Activated CD4-positive, CD25-positive, alpha-beta regulatory T cell treated with anti-CD3 and anti-CD28 coated beads, Interleukin-2, amount 50 U/mL, for 16 hours (primary cell): ENCODE measurements at places on chromosomes 5 and 9.

GRCh38 chr9:90840696-90841095, 39.1 kb downstream of the SYK start:
- DNase-seq: no peak

- DNase-seq: no peak
These were observed 154.3 kb downstream of the DENND1A start for GRCh38 chr9:123775289-123776284.

- no peak for DNase-seq
These were observed 34.2 kb upstream of the RASGRF2 start for GRCh38 chr5:80925931-80926330.

DNA sequence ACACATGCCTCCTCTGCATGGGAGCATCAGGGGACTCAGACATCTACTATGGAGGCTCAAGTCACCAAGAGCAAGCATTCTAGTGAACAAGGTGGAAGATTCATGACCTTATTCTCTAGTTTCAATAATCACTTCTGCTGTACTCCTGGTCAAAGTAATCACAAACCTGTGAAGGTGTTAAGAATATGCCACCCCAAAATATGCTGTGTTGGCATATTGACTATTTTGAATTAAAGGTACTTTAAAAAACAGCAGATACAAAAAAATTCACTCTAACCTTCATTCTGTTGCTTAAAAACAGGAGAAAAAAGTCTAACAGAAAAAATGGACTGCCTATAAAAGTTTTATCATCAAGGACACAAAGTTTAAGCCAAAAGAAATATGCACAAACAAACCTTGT, 607.8 kb upstream of the TYRP1 start:
- DNase-seq: no peak

DNA sequence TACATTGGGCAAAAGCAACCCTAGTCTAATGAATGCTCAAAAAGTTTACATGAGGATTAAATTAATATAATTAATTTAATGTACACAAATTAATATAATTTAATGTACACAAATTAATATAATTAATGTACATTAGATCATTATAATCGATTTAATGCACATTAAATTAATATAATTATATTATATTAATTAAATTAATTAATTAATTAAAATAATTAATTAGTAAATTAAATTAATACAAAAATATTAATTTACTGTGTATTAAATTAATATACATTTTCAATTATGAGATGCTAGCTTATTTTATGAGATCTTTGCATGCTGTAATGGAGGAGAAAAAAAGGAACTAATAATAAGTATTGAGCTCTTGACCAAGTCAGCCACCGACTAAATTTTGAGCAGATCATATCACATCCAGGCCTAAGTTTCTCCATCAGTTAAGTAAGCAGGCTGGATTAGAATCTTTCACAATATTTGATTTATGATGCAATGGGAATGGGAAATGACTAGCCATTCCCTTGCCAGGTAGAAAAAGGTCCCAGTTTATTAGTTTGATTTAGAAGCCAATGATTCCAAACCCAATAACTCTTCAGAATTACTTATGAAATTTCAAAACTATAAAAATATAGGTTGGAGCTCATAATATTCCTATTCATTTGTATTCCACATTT, 533.4 kb upstream of the GRIA1 start:
- DNase-seq: no peak

DNA sequence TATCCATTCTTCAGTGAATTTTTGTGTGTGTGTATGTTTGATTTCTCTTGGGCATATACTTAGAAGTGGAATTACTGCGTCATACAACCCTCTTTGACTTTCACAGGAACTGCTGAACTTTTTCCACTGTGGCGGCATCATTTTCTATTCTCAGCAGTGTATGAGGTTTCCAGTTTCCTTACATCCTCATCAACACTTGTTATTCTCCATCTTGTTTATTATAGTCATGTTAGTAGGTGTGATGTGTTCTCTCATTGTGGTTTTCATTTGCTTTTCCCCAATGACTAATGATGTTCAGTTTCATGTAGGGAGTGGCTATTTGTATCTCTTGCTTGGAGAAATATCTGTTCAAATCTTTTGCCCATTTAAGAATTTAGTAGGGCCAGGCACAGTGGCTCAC, 2.6 kb downstream of the ZNF79 start:
- no peak for DNase-seq

DNA sequence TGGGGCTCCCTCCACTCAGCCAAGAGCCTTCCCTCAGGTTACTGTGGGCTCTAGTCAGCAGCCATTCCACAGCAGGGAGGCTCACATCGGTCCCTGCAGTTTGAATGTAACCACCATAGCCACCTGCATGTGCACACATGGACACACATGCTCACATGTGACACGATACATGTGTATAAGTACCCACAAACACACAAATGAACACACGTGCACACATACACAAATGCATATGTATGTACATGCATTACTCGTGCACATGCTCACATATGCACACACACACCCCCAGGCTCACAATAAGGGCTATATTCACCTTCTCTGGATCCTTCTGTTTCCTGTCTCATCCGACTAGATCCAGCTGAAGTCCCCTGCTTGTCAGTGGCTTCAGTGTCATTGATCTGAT, 36.2 kb downstream of the UBE2QL1 start:
- no peak for DNase-seq
